Bronchus fibroblast of lung (primary cell): ENCODE measurements at places on chromosomes 16 and 17. TPM values are rescaled to one million over a fixed set of nuclear protein-coding genes. Genes with fewer than 3 reads are reported as not detected.

The ADAP2 gene
- total RNA-seq, result 2.2 and 2.7 TPM in 2 replicates

The DLX3 gene
- total RNA-seq, result not detected in 2 replicates

The ZBTB4 gene
- total RNA-seq, result 15.3 and 16.6 TPM in 2 replicates

The ZG16 gene
- total RNA-seq, result not detected in 2 replicates

The SULT1A2 gene
- not detected in 2 replicates for total RNA-seq
